ENCODE measurements at places on chromosomes 7 and 10. TPM values are rescaled to one million over a fixed set of nuclear protein-coding genes. Genes with fewer than 3 reads are reported as not detected.

DNA sequence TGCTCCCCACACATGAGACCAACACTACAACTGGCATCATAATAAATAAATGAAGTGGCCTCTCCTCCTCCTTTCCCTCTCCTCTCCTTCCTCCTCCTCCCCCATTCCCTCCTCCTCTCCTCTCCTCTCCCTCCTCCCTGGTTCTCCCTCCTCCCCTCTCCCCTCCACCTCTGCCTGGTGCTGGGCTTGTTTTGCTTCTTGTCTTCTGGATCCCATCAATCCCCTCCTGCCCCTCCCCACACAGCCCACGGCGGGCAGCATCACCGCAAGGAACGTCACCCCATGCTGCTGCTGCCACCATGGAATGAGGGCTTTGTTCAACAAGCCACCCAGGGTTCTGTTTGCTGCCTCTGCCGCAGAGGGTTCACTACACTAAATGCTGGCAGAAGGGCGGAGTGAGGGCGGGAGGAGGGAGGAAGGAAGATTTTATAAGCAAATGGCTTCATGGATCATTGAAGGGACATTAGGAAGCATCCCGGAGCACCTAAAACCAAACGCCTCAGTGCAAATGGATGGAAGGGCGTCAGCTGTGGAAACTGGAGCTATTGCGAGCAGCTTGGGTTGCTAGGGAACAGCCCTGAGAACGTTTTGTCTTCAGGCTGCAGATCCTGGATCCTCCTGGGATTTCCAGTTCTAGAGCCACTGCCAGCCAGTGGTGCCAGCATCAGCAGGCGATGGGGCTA lies 379.7 kb upstream of the ZMIZ1 start:
- DNase-seq: no peak

DNA sequence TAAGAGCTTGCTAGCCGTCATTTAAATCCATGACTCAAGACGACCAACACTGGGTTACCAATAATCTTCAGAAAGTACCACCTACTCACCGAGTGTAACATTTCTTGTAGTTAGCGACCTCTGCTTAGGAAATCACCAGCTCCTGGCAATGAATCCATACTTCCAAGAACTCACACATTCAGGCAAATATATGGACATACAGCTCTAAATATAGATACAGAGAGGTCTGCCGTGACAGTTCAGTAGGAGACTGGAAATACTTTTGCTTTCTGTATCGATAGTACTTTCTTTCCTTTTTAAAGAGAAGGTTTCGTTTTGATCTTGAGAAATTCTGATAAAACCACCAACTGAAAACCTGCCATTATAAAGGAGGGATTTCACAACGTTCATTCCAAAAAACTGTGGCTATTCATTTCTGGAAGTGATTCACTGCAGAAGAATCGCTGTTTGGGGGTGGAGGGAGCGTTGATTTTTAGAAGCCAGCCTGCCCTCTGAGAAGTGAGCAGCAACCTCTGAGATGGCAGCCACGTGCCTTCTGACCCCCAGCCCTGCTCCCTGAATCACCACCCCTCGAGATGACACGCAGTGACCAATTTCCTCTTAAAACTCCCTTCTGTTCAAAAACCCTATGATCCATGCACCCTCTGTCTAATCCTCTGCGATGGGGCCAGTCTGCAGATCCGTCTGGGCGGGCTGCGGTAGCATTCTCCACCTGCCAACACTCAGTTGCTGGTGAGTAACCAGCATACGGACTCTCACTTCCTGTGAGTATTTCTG lies 179.0 kb upstream of the KLF14 start:
- no peak for DNase-seq

DNA sequence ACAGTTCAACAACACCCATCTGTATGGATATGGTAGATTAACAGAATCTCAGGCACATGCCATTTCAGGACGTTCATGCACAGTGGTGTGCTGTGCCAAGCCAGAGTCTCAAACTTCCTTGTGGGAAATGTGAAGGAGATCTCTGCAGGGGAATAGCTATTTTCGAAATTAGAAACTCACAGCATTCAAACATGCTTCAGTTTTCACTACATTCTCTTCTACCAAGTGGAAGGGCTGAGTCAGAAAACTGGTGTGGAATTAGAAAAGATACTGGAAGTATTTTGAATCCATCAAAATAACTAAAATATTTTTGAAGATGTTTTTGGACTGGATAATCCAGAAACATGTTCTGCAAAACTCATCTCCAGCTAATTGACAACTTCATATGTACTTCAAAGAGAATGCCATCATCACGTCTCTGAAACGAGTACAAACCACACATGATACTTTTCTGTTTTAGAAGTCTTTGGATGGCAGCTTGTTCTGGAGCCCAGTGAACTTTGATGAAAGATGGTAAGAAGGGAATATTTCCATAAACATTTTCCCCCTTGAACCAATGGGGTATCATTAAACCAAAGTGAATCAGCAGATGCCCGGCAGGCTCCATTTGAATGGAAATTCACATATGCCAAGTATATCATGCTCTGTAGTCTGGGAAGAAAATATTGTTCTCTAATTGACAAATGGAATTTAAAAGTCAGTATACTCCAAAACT lies 616.3 kb upstream of the IGFBP3 start:
- no peak for DNase-seq

GRCh38 chr7:122068999-122069398 lies 75.0 kb downstream of the AASS start:
- DNase-seq: no peak

Gene ZNF282
- total RNA-seq: 47.0 TPM

Gene STK31
- 0.94 TPM for total RNA-seq

Gene NKX2-3
- total RNA-seq: not detected

GRCh38 chr10:84825330-84825729 lies 496.9 kb downstream of the CCSER2 start:
- no peak for DNase-seq
